Hematopoietic multipotent progenitor cell treated with erythropoietin and hydrocortisone succinate and interleukin-3 and kit ligand, for 8 days (in vitro differentiated cells): ENCODE measurements at places on chromosomes 4 and X.

- no peak for DNase-seq
Observed at GRCh38 chr4:116926631-116927295, 158.6 kb downstream of the TRAM1L1 start.

DNA sequence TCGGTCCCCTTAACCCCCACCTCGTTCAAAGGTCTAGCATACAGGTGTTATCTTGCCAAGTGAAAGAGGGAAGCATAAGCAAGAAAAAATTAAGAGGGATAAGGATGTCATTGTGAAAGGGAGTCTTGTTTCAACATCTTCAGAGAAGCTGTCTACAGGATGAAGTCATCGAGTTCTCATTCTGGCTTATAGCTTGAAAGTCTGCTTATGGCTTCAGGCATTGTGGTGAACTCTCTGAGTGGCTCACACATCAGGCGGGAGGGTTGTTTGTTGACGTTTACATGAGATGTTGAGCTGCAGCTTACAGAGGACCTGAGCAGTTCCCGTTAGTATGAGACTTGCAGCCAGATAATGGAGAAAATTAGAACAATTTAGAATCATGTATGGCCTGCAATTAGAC lies 16.6 kb downstream of the MAGEA9B start:
- no peak for DNase-seq

DNA sequence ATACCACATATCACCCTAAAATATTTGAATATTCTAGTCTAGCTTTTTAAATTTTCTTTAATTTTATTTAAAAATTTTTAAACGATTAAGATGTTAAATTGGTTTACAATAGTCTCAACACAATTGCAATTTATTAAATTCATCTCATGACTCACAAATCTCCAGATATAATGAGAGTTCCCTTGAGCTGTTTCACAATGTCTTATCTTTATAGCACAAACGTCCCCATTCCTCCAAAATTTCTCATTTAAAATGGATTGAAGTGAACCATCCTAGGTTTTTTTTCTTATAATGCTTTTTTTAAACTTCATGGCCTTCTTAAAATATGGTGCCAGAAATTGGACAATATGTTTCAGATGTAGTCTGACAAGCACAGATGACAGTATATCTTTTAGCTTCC lies 204.4 kb downstream of the GABRB1 start:
- no peak for DNase-seq

DNA sequence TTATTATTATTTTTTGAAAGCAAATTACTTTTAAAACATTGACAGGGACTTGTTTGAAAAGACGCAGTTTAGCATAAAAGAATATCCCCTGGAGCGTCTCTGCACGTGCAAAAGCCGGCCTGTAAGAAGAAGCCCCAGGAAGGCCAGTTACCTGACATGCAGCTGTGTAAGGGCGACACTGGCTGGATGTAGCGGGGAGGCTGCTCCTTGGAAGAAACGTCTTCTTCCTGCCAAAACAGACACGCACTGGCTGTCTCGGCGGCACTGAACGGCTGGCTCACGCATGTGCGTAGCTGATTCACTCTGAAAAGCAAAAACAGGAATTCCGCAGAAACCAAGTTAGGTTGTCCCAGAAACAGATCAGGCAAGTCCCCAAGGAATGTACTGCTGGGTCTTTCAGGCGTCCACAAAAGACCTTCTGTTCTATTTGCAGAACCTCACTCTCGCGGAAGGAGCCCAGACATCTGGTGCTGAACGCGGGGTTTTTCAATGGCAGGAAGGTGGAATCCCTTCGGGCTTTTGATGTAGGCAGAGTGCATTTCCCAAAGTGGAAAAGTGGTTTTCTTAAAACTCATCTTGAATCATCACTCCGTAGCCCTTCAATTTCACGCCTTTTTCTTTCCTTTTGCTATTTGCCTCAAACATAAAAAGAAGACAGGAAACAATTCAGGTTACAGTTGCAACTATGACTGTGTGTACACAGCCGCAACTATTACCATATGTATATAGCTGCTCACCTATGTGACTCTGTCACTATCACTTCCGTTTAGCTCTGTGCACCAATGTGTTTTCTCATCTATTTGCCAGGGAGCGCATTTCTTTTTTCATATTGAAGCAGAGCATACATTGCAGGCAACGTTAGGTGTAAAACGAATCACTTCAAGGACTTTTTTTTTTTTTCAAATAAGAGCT lies 38.1 kb upstream of the ARSH start:
- DNase-seq = no peak

DNA sequence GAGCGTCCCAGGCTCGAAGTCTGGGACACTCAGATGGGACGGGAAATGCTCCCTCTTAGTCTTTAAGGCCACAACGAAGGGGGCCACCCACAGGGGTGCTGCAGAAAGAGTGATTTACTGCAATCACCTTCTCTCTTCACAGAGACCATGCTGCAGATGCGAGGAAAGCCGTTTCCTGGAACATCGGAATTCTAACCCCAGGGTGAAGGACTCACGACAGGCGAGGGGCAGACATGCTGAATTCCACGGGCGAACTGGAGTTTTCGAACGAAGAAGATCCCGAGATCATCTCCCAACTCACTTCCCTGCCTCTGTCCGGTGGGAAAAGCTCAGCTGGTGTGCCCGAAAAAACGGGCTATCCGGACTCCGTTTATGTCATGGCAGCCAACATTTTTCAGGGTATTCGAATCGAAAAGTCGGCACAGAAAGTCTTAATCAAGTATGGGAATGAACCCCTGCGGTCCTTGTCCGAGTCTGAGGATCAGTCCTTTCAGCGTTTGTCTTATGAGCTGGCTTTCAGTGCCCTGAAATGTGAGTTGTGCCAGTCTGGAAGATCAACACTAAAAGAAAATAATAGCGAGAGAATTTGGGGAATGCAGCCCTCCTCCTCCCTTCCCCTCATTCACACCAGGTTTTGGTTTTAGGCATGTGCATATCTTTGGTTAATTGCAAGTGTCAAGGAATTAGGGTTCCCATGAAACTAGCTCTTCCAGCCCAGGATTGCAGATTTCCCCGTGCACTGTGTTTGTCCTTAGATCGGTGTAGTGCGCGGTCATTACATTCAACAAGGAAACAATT lies 905 bp downstream of the NSUN7 start:
- DNase-seq = no peak

GRCh38 chr4:10122236-10122932 lies 5.8 kb upstream of the WDR1 start:
- DNase-seq = no peak

GRCh38 chr4:17366496-17366895 lies 145.4 kb downstream of the QDPR start:
- no peak for DNase-seq

DNA sequence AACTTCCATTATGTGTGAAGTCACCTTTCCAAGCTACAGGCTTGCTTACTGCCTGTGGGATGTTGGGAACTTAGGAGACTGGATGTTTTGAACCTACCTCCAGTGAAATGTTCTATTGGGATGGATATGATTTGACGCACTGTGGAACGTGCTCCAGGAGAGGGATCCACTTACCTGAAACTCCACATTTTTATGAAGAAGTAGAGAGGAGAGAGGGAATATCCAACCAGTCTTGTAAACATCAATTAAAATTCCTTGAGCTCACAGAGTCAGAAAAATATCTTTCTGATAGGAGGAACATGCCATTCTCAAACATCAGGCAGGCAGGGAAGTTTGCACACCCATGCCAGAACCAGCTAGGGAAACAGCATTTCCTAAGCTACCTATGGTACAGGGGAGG lies 91.1 kb upstream of the MAOA start:
- DNase-seq = no peak

DNA sequence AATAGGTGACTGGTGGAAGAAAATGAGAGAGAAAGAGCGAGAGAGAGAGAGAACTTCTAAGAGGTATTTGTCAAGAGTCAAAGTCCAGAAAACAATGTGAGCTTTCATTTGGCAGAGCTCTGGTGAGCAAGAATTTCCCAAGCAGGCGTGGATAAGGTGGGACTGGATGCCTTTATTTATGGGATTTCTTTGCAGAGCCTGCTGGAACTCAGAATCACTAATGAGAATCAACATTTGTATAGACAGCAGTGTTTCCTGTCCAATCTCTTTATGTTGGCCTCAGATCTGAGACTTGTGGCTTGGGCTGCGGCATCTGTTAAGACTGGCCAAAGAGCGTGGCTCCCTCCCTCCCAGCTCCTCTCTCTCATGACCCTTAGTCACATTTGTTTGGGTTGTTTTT lies 67.9 kb upstream of the TBL1X start:
- DNase-seq = no peak

DNA sequence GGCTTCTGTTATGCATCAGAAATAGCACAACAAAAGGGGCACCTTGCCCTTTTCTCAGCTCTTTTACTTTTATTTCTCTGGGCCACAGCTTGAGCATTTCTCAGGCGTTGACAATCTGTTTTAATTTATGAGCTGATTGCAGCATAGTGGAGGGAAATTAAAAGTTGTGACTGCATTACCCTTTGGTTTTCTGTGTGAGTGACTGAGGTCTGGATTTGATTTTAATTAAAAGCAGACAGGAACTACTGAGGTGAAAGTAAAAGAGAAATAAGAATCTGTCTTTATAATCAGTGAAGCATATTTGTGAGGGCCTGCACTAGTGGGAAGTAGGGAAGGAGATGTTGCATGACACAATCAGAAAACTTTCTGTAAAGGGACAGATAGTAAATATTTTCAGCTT lies 43.4 kb upstream of the GEMIN8 start:
- no peak for DNase-seq

DNA sequence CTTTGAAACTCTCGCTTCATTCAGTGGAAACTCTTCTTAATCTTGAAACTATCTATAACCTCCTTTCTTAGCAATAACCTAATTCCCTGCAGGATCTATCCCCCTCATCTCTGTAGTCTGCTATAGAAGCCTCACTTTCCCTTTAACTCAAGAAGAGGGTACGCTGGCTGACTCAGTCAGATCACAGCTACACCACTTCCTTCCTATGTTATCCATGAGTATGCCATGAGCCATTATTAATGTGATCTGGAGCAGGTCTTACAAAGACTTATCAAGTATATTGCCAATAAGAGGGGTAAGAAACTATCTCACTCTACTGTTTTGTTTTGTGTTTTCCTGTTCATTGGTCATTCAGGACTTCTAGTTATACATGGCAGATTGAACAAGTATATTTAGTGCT lies 165.3 kb downstream of the PJA1 start:
- DNase-seq = no peak

DNA sequence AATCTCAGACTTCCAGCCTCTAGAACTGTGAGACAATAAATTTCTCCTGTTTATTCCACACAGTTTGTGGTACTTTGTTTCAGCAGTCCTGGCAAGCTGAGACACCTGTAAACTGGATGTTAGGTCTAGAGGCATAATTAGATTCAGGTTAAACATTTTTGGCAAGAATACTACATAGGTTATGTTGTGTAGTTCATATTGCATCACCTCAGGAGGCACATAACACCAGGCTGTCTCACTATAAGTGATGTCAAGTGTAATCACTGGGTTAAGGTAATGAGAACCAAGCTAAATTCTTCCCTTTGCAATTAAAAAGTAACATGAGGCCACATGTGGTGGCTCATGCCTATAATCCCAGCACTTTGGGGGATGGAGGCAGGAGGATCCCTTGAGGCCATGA lies 214.2 kb downstream of the ZNF674 start:
- DNase-seq = no peak

- DNase-seq = no peak
Observed at GRCh38 chr4:159146488-159146887, 43.6 kb downstream of the RAPGEF2 start.

GRCh38 chr4:77800483-77801259 lies 18.5 kb downstream of the CNOT6L start:
- peak; percentile 14 for DNase-seq

- no peak for DNase-seq
Observed at GRCh38 chr4:4750187-4750586, 109.3 kb upstream of the MSX1 start.

DNA sequence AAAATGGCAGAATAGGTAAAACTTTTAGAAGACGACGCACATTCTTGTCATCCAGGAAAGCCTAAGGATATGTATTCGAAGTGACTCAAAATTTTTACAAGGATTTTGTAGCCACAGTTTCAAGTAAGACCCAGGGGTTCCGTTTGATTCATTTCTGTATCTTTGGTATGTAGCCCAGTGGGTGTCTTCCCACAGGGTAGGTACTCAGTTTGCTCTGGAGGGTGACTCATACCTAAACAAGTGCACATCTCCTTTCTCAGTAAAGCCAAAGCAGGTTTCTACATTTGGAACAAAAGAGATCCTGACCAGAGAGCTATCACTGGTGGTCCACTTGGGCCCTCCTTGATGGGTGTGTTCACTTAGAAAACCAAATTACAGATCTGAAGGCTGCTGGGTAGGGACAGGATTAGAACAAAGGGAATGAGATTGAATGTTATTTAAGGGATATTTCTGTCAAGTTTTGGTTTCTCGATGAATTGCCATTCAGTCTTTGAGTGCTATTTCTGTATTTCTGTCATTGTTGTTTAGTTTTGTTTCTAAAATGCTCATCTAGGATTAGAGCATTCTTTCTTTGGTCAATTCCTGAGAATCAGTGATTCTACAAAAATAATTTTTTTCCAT lies 56.1 kb downstream of the PLS3 start:
- DNase-seq = no peak

GRCh38 chrX:14825851-14826250 lies 47.0 kb downstream of the FANCB start:
- DNase-seq = no peak

DNA sequence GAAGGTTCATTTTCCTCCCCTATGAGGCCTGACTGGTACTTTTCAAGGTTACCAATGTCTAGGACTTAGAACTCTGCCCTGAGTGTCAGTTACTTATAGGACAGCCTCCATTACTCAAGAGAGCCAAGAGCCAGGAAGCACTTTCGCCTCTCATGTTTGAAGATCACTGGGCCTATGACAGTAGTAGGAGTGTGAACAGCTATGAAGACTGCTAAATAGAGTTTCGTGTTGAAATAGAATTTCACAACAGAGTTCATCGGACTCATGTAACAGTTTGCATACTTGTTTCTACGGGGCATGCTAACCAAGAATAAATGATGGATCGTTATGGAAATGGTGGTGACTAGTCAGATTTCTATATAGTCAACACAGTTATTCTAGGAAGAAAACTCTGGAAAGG lies 97.8 kb upstream of the GPC4 start:
- DNase-seq = no peak

- no peak for DNase-seq
Observed at GRCh38 chrX:20294957-20295356, 28.2 kb upstream of the RPS6KA3 start.

DNA sequence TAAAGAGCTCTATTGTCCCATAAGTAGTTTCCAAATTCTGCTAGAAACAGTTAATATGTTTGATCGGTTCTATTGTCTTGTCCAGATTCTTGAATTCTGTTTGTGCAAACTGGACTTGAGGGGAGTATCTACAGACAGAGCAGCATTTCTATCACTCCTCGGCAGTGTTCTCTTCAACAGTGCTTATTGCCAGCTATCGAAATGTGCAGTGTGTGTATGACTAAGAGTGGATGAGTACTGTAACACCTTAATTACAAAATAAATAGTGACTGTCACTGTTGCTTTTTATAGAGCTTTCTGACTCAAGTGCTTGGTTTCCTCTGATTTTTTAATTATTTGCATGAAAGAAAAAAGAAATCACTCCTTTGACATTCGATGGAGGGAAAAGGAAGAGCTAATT lies 274.6 kb downstream of the RPA4 start:
- DNase-seq = no peak

- no peak for DNase-seq
Observed at GRCh38 chr4:10002278-10002677, 19.0 kb downstream of the SLC2A9 start.
